ENCODE measurements at places on chromosomes 1 and 21.

GRCh38 chr1:27650171-27650538, 15.2 kb upstream of the FGR start:
- no peak for DNase-seq

- DNase-seq: no peak
Observed at GRCh38 chr1:169044971-169045370, 61.5 kb upstream of the ATP1B1 start.

DNA sequence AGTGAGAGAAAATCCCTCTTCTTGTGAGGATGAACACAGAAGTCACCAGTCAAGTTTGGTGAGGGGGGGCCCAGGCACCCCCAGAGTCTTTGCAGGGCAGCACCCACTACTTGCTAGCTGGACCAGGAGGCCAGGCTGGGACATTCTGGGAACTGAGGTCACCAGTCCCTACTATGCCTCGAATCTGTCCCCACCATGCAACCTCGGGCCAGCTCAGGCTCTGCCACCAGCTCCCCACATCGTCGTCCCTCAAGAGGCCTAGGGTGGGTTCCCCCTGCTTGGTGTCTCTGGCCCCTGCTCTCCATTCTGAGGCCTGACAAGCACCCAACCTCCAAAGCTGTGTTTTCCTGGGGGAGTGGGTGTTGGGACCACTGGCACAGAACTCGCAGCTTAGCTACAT, 22.2 kb upstream of the ZNF678 start:
- DNase-seq: no peak

DNA sequence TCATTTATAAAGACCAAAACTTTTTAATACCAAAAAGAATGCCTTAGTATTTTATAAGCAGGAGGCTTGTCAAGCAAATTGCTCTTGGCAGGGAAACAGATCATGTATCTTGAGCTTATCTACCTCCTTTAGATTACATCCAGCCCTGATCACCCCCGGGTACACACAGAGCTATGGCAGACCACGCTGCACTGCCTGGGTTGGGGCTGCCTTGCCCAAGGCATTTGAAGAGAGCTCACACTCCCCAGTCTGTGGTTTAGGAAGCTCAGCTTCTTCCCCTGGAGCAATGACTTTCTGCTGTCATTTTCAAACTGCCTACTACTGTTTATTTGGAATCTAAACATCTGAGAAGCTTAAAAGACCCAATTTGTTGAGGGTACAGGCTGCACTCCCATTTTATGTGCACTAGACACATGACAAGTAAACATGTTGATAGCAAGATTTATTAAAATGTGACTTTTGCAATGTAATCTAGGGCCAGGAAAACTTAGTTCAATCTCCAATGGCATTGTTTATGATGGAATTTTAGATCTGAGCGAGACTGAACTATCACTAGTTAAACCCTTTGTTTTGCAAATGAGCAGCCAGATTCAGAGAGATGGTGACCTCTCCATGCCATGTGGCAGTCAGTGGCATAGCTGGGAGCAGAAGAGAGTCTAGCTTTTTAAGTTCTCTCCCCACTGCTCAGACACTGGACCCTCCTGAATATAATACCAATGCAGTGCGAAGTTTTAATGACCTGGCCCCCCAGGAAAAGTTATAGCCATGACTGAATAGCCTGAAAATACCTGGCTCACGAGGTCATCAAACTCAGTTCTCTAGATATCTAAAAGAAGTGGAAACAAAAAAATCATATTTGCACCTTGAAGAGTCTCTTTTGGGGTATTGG, 214.9 kb downstream of the HLX start:
- DNase-seq: peak; percentile 12

GRCh38 chr1:199804526-199804925, 223.0 kb upstream of the NR5A2 start:
- DNase-seq: no peak
